Ureter (tissue), 1 donor: ENCODE measurements at places on chromosomes 3 and 15.
A peak's percentile ranks its signal among the peaks of the same experiment; 100 is the strongest.

- no peak for DNase-seq
Observed at GRCh38 chr3:42024591-42025351, 62.9 kb upstream of the ULK4 start.

GRCh38 chr15:93432474-93432873 lies 343.5 kb upstream of the RGMA start:
- DNase-seq: peak; percentile 20

GRCh38 chr3:71958533-71958932 lies 173.6 kb upstream of the PROK2 start:
- no peak for DNase-seq

- DNase-seq: no peak
Observed at GRCh38 chr3:10353661-10354360, 32.9 kb upstream of the SEC13 start.

DNA sequence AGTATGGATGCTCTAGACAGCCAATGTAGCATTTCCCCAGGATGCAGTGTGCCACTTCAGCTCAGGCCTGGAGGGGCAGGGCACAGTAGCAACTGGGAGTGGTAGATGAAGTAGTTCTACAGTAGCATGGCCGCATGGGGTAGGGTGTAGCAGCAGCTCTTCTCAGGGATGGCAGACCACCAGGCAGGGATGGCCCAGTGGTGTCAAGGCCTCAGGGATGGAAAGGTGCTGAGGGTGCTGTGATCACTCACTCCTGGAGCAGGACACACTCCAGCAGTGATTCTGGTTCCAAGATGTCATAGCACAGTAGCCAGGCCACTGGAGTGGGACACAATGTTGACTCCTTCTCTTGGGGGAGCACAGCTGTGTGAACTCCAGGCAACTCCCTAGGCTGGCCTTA lies 210.9 kb upstream of the LYSMD4 start:
- no peak for DNase-seq

DNA sequence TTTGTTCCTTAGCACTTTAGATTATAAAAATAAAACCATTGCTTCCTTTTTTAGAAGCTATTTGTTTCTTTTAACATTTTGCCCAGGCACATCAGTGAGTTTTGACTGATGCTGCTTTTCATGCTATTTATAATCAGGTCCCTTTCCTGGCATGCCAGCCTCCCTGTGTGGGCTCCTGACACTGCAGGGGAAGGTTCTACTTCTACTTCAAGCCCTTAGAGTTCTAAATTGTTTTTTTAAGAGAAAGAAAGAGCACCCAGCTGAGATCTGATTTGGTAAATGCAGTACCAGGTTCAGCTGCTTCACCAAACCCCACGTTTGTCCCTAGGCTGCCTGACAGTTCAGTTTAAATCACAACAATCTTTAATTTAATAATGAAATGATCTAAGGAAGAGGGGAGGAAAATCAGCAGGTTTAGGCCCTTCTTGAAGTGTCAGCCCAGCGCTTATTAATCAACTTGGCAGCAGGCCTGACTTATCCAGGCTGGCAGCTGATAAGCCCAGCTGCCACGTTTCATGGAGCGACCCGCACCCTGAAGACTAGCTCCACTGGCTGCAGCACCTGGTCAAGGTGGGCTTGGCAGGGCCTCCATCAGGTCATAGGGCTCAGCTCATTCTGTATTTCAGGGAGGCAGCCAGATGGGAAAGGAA lies 29.0 kb downstream of the HGD start:
- no peak for DNase-seq

GRCh38 chr3:19487386-19487785 lies 339.1 kb downstream of the KCNH8 start:
- DNase-seq: no peak

- DNase-seq: peak; percentile 63
Observed at GRCh38 chr3:4350789-4351163, 47.6 kb downstream of the SETMAR start.

- no peak for DNase-seq
Observed at GRCh38 chr3:72082186-72082715, 297.3 kb upstream of the PROK2 start.

- no peak for DNase-seq
Observed at GRCh38 chr15:94122516-94122915, 108.8 kb upstream of the MCTP2 start.

DNA sequence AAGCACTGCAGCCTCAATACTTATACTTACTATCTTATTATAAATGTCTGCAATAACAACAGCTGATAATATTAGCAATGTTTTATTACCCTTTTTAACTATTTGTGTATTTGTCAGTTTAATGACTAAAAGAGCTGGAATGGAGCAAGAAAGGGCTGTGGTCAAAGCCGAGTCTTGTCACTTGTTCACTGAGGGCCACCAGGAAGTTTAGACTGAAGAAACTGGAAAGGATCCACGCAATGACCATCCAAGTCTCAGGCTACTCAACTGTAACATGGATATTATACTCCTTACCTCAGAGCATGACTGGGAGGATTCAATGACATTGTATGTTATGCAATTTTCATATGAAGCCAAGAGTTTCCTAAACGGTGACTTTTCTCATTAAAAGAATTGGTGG lies 90.4 kb downstream of the TJP1 start:
- DNase-seq: no peak

DNA sequence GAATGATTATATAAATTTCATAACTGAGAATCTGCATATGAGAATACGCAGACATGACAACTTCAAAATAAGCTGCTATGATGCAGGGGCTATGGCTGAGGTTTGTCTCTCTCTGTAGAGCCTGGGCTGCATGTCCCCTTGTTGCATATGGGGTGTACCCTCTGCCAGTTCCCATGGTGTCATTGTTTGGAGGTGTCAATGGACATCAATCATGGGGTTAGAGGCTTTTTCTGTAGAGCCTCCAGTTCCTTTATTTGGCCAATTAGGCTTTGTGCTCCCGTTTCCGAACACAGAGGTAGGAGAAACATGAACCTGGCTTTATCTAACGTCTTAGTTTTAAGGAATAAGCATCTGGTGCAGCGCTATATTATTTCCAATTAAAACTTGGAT lies 77.3 kb upstream of the RARB start:
- DNase-seq: no peak

DNA sequence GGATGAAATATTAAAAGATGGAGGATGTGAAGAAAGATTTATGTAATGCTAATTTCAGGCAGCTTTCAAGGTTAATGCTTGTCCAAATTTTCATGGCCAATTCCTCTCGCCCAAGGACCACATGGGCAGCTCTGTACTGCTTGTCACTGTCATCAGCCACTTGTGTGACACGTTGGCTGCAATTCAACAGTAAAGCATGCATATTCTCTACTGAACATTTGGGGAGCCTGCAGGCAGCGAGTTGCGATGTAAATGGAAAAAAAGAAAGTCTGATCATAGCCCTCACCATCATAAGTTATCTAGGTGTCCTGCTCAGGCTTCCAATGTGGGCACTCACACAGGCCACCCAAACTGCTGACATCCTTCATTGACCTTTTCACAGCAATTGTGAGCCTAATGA lies 1026.8 kb upstream of the NR2F2 start:
- no peak for DNase-seq

DNA sequence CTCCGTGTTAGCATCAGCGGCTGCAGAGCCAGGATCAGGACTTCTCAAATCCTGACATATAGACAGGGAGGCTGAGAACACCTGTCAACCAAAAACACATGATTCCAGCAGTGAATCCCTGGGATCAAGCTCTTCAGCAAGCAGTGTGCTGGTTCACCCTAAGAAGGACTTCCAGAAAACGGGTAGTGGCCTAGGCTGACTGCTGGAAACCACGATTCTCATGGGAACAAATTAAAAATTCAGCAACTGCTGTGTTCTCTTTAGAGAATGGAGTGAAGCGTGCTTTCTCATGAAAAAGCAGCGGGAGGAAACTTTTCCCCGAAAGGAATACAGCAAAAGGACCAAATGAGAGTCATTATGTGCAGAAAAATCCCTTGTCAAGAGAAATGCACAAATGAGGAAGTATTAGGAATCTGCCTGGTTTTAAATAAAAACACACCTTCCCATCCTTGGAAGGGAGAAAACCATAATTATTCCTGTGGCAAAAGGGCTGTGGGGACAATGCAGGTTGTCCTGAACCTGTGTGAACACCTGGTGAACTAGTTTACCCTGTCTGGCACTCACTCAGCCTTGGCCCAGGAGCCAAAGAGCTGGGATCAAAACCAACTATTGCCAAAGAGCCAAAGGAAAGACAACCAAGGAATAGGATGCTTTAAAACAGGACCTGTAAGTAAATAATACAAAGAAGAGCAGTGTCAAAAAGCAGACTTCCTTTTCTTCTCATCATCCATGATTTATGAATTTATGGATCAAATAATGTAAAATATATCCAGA lies 13.4 kb downstream of the IL12A start:
- no peak for DNase-seq

DNA sequence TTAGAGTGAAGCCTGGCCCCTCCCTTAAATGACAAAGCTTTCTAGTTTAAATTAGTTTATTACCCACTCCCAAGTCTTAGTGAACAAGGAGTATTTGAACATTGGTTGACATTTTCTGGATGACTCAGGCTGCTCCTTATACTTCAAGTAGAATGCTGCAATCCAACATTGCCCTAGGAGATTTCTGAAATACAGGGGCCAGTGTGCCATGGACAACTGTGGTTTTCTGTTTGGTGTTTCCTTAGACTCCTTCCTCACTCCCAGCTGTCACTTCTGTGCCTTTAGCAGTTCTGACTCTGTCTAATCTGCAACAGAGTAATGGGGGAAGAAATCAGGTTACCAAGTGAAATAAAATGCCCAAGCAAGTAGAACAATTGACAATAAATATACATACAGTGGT lies 116.1 kb upstream of the P2RY1 start:
- DNase-seq: no peak

DNA sequence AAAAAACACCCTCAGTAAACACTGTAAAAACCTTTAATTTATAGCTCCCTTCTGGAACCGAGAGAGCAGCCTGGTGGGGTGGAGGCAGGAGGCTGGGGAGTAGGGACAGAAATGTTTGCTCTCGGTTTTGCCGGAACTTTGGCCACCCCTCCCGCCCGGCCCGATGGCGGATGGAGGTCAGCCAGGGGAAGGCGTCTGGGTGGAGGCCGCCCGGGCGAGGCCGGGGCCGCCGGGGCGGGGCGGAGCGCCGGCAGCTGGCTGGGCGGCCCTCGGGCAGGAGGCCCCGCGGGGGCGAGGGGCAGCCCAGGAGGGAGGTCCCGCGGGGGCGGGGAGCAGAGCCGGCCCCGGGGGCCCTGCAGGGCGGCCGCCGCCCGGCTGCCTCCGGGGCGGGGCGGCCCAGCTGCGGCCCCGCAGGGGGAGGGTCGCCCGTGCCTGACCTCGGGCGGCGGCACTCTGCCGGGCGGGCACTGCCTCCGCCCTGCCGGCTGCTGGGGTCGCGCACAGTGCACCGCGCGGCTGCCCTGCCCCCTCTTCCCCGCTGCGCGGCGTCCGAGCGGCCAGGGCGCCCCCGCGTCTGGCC lies 829 bp upstream of the SKIL start:
- DNase-seq: peak; percentile 86

DNA sequence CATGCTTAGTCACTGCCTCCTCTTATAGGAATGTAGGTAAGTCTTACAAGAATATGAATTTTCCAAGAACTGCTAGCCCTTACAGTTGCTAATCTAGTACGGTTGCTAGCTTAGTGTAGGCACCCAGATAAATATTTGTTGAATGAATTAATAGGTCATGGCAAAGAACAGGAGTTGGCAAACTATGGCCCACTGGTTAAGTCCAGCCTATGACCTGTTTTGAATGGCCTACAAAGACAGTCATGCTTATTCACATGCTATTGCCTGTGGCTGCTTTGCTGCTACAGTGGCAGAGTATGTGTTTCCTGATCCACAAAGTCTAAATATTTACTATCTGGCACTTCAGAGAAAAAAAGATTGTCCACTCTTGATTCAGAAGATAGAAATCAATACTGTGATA lies 631.8 kb downstream of the AGBL1 start:
- no peak for DNase-seq

DNA sequence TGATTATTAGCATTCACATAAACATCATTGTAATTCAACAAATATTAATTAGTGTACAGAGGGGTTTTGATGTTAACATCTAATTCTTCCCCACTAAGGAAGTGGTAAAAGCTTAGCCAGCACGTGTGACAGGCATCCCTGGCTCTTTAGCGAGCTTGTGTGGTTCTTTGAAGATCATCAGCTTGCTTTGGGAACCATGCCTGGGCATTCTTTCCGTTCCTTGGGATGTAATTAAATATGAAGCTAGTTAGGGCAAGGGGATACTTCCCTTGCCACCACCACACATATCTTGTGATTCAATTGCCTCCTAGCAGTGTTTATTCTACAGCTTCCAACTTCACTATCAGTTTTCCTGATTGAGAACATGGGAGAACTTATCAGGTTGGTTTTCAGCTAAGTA lies 246.5 kb downstream of the MYRIP start:
- no peak for DNase-seq

GRCh38 chr3:102053375-102053989 lies 204.2 kb downstream of the NFKBIZ start:
- DNase-seq: no peak

- no peak for DNase-seq
Observed at GRCh38 chr3:13519006-13519791, 29.7 kb upstream of the FBLN2 start.

- no peak for DNase-seq
Observed at GRCh38 chr15:51667478-51667877, 13.8 kb upstream of the SCG3 start.

- no peak for DNase-seq
Observed at GRCh38 chr15:48418343-48418742, 87.1 kb downstream of the DUT start.

- no peak for DNase-seq
Observed at GRCh38 chr3:84980011-84980410, 21.2 kb downstream of the CADM2 start.

GRCh38 chr3:189698811-189699210 lies 67.6 kb downstream of the TP63 start:
- no peak for DNase-seq

DNA sequence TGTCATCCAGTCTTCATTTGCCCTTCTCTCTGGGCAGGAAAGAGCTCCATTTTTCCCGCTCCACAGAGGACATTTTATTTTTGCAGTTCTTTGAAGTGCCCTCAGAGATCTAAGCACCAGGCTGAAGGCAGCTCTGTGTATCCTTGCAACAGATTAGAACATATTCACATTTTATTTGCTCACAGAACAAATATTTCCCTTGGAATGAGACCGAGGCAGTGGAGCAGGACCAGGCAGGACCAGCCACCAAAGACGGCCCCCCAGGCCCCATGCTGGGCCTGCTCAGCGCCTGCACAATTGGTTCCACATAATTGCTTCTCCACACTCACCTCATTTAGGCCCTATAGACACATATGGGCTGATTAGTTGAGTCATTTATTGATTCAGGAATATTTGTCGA lies 15.7 kb upstream of the ETV5 start:
- DNase-seq: peak; percentile 57

DNA sequence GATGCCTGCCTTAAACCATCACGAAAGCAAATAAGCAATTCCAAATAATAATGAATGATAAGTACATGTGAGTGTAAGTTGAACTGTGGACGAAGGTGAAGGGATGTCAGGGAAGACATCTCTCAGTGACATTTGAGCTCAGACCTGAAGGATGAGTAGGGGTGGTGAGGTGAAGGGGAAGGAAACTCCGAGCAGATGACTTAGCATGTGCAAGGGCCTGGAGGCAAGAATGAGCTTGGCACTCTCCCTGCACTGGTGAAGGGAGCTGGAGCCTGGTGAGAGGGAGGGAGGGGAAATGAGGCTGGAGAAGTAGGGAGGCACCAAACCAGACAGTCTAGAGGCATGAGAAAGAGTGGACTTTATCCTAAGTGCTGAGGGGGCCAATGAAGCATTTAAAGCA lies 84.3 kb downstream of the MTHFS start:
- DNase-seq: no peak

GRCh38 chr3:162328649-162329048 lies 832.0 kb downstream of the OTOL1 start:
- DNase-seq: no peak
